ENCODE measurements at places on chromosomes 11 and 22.

GRCh38 chr22:27213766-27214581 is 556.6 kb downstream of the MIAT start:
- no peaks in the 10 kb centered on the region for H3K36me3 ChIP-seq
- no peaks in the 10 kb centered on the region for H3K27me3 ChIP-seq
- no peak overlapping the region for H3K27ac ChIP-seq
- H3K4me1 ChIP-seq: no peaks in the 10 kb centered on the region
- no peak for DNase-seq

- peaks cover 2% of the 10 kb centered on the region for H3K36me3 ChIP-seq
- no peaks in the 10 kb centered on the region for H3K4me1 ChIP-seq
- no peak overlapping the region for H3K27ac ChIP-seq
- H3K27me3 ChIP-seq: no peaks in the 10 kb centered on the region
These were observed 34.6 kb downstream of the VSIG10L2 start for GRCh38 chr11:125980436-125980835.

- H3K4me3 ChIP-seq: peak overlapping the region; percentile 98
- no peaks in the 10 kb centered on the region for H3K27me3 ChIP-seq
These were observed 1.2 kb downstream of the TOB2 start for GRCh38 chr22:41445129-41446056.

DNA sequence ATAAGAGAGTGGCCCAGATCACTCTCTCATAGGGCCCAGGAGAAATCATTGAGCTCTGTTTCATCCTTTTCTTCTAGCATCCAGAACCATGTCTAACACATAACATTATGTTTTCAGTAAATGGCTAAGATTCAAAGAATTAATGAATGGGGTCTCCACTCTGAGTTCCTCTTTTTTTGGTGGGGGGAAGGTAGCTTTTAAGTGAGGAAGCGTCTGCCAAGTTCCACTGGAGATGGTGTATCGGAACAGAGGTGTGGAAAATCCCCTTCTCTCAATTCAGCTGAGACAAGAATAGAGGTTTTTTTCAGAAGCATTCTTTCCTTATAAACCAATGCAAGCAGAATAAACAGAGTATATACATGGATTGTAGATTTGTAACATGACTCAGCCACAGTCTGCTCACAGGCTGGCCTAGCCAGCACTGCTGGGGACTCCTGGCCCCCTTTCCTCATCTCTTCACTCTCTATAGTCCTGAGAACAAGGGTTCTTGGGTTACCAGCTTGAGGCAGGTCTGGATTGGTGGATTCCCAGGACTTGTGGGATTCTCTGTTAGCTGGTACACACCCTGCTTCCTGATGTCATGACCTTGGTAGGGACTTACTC is 97.2 kb downstream of the TRAF6 start:
- H3K27ac ChIP-seq: no peak overlapping the region
- no peaks in the 10 kb centered on the region for H3K4me1 ChIP-seq

DNA sequence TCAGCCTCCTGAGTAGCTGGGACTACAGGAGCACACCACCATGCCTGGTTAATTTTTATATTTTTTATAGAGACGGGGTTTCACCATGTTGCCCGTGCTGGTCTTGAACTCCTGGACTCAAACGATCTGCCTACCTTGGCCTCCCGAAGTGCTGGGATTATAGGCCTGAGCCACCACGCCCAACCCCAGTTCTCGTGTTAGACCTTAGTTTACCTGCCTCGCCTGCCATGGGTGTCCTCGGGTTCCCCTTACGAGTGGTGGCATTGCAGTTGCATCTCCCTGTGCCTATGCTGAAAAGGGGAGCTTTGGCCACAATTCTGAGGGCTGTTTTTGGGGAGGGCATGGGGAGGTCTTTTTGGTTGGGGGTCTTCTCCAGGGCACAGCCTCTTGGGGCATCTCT is 18.8 kb downstream of the TBC1D22A start:
- no peaks in the 10 kb centered on the region for H3K27me3 ChIP-seq
- H3K27ac ChIP-seq: no peak overlapping the region
- no peak overlapping the region for H3K4me3 ChIP-seq
